ENCODE measurements at places on chromosomes 1 and 21.

- DNase-seq = no peak
Observed at GRCh38 chr1:115477071-115477470, 139.0 kb upstream of the NGF start.

GRCh38 chr1:33358114-33358794 is 37.4 kb upstream of the A3GALT2 start:
- DNase-seq = no peak

- no peak for DNase-seq
Observed at GRCh38 chr1:156673387-156674121, 3.7 kb downstream of the NES start.

DNA sequence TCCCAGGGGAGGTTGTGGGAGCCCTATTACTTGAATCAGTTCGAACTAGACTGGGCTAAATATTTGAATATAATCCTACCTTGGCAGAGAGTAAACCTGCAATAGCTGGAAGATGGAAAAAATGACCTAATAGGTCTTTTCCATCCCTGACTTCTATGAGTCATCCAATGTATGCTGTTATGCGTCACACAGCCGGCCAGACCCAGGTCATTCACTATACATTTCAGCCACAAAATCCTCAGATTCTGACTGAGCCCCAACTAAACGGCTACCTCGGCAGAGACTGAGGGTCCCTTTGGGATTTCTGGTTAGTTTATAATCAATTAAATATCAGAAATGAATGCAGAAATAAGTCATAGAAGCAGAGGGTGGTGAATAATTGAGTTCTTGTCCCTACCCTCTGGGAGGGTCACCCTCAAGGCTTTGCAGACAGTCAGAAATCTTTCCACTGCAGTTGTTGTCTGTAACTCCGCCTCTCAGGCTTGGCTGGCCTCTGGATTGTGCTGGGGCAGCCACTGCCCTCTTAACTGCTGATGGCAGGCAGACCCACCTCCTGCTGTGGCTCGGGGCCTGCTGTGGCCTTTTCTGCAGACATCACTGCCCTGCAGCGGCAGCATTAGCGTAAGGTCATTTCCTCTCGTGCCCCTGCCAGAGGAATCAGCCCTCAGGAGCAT is 240.5 kb downstream of the TGFB2 start:
- DNase-seq = peak; percentile 29

GRCh38 chr1:163472651-163473248 is 151.0 kb downstream of the NUF2 start:
- no peak for DNase-seq
